Chondrocyte (in vitro differentiated cells): ENCODE measurements at places on chromosomes 13 and 19. TPM values are rescaled to one million over a fixed set of nuclear protein-coding genes. Genes with fewer than 3 reads are reported as not detected.

DNA sequence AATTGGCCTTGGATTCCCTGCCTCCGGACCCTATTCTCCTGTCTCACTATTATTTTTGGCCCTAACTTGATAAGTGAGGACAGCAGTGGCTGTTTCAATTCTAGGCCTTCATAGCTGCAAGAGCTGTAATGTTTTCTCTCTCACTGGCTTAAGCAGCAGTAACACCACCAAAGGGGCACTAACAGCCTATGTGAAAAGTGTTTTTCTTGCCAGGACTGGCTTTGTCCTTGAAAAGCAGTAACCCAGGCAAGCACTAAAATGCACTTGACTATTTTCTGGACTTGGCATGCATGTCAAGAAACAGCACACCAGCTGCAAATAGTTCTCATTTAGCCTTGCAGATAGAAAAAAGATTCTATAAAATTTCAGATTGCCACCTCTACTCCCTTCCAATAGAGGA lies 9.3 kb upstream of the FBXL3 start:
- no peak overlapping the region for H3K4me3 ChIP-seq
- H3K36me3 ChIP-seq, result peaks cover 3% of the 10 kb centered on the region
- no peak overlapping the region for H3K27ac ChIP-seq
- no peak for DNase-seq
- no peaks in the 10 kb centered on the region for H3K27me3 ChIP-seq
- H3K4me1 ChIP-seq, result no peaks in the 10 kb centered on the region

GRCh38 chr13:53123536-53123935 lies 94.9 kb downstream of the OLFM4 start:
- no peaks in the 10 kb centered on the region for H3K27me3 ChIP-seq
- no peaks in the 10 kb centered on the region for H3K4me1 ChIP-seq
- H3K36me3 ChIP-seq, result no peaks in the 10 kb centered on the region
- no peak overlapping the region for H3K4me3 ChIP-seq
- no peak for DNase-seq

GRCh38 chr19:21328406-21328805 lies 804 bp downstream of the ZNF708 start:
- peaks cover 20% of the 10 kb centered on the region for H3K36me3 ChIP-seq
- H3K4me1 ChIP-seq, result peaks cover 30% of the 10 kb centered on the region
- H3K27ac ChIP-seq, result peak overlapping the region; percentile 100
- no peak for DNase-seq
- H3K27me3 ChIP-seq, result no peaks in the 10 kb centered on the region

- no peak for DNase-seq
- H3K27me3 ChIP-seq, result peaks cover 70% of the 10 kb centered on the region
- peak within 1 kb of the TSS; percentile 65 for H3K4me3 ChIP-seq
Observed at GRCh38 chr13:94712287-94712811, at the start of gene SOX21. TSS of gene SOX21 (minus strand) at chr13:94712545. CDS start at chr13:94712049, 496 bp downstream.

DNA sequence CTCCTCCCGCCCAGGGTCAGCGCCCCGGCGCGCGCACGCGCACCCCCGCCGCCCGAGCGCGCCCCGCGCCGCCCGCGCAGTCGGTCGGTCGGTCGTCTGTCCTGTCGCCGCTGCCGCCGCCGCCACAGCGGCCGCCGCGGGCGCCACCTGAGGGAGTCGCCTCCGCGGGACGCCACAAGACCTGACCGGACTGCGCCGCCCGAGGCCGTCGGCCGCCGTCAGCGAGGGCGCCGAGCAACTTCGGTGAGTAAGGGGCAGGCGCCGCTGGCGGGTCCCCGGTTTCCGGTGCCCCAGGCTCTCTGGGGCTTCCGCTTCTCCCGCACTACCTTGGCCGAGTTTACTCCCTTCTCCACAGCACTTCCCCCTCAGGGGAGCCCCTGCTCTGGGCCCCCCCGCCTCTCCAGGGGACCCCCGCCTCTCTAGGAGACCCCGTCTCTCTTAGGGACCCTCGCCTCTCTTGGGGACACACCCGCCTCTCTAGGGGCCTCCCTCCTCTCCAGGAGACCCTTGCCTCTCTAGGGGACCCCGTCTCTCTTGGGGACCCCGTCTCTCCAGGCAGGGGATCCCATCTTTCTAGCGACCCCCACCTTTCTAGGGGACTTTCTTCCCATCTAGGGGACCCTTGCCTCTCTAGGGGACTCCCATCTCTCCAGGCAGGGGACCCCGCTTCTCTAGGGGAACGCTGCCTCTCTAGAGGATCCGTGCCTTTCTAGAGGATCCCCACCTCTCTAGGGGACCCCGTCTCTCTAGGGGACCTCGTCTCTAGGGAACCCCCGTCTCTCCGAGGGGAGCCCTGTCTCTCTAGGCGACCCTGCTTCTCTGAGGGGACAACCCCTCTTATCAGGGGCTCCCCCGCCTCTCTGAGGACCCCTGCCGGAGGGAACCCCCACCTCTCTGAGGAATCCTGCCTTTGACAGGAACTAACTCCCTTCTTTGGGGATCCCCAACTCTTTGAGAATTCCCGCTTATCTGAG lies 19.3 kb upstream of the GATAD2A start:
- peak; percentile 84 for DNase-seq
- no peaks in the 10 kb centered on the region for H3K36me3 ChIP-seq
- H3K4me1 ChIP-seq, result peaks cover 32% of the 10 kb centered on the region
- peak overlapping the region; percentile 73 for H3K27ac ChIP-seq
- peak overlapping the region; percentile 76 for H3K4me3 ChIP-seq
- H3K27me3 ChIP-seq, result no peaks in the 10 kb centered on the region

DNA sequence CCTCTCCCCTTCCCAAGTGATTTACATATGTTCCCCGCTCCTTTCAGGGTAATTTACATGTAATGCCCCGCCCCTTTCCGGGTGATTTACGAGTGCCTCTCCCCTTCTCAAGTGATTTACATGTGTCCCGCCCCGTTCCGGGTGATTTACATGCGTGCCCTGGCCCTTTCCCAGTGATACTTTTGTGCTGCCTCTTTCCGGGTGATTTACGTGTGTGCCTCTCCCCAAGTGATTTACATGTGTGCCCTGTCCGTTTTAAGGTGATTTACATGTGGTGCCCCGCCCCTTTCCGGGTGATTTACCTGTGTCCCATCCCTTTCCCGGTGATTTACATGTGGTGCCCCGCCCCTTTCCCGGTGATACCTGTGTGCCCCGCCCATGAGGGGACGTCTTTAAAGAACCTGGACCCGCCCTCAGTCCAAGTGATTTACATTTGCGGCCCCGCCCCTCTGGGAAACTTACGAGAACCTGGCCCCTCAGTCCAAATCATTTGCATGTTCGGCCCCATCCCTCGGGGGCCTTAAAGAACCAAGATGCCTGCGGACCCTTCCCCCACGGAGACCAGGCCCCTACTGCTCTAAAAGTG lies 559 bp upstream of the LENG9 start:
- peak overlapping the region; percentile 88 for H3K4me3 ChIP-seq
- H3K27ac ChIP-seq, result peak overlapping the region; percentile 99
- no peaks in the 10 kb centered on the region for H3K27me3 ChIP-seq
- peaks cover 14% of the 10 kb centered on the region for H3K36me3 ChIP-seq
- peaks cover 35% of the 10 kb centered on the region for H3K4me1 ChIP-seq

- no peaks in the 10 kb centered on the region for H3K36me3 ChIP-seq
- no peak overlapping the region for H3K27ac ChIP-seq
- no peak for DNase-seq
- H3K4me3 ChIP-seq, result no peak overlapping the region
- H3K4me1 ChIP-seq, result peaks cover 18% of the 10 kb centered on the region
- peaks cover 8% of the 10 kb centered on the region for H3K27me3 ChIP-seq
Observed at GRCh38 chr19:493391-494170, 2.7 kb upstream of the MADCAM1 start.

- no peak overlapping the region for H3K4me3 ChIP-seq
- no peaks in the 10 kb centered on the region for H3K27me3 ChIP-seq
- H3K36me3 ChIP-seq, result no peaks in the 10 kb centered on the region
- H3K27ac ChIP-seq, result no peak overlapping the region
- no peak for DNase-seq
Observed at GRCh38 chr19:3420244-3420755, 53.9 kb downstream of the NFIC start.

The ICAM5 gene
- total RNA-seq, result 2.2 to 9.3 TPM (median 8.9 TPM) in 3 replicates

The GSK3A gene
- 38.9 to 43.6 TPM (median 42.0 TPM) in 3 replicates for total RNA-seq

The KLF16 gene
- total RNA-seq, result 25.0 to 38.9 TPM (median 38.9 TPM) in 3 replicates

The ACP7 gene
- not detected in 3 replicates for total RNA-seq

The SHISA2 gene
- 59.5 to 115 TPM (median 113 TPM) in 3 replicates for total RNA-seq
